ENCODE measurements at places on chromosomes 2 and 18.

DNA sequence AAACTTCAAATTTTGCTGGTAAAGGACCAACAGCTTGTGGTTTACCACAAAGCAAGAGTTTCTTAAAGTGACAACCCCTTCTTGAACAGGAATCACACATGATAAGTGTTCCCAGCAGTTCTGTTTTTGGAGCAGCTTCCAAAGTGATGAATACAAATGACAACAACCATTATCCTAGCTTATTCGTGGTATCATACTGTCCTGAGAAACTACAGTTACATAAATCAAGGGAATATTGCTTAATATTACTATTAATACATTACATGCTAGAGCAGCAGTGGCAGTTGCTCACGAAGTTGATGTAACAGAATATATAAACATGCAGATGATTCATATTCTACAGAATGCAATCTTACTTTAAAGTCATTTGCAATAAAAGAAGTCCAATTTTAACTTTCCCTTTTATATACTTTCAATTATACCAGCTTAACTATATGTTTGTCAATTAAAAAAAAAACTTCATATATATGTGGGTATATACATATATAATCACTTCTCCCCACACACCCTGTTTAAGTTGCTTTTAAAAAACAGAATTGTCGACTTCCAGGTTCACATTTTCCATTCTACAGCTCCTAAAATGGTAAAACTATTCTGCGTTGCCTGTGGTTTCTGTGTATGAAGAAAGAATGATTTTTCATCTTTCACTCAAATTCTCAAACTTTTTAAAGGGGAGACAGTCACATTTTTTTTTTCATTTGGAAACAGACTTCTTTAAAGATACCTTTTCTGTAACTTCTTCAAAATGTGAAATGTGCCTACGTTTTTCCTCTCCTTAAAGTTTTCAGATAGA lies 713.6 kb downstream of the TDRD15 start:
- no peak for DNase-seq

GRCh38 chr2:119758881-119759450 lies 756 bp upstream of the PTPN4 start:
- no peak for DNase-seq

DNA sequence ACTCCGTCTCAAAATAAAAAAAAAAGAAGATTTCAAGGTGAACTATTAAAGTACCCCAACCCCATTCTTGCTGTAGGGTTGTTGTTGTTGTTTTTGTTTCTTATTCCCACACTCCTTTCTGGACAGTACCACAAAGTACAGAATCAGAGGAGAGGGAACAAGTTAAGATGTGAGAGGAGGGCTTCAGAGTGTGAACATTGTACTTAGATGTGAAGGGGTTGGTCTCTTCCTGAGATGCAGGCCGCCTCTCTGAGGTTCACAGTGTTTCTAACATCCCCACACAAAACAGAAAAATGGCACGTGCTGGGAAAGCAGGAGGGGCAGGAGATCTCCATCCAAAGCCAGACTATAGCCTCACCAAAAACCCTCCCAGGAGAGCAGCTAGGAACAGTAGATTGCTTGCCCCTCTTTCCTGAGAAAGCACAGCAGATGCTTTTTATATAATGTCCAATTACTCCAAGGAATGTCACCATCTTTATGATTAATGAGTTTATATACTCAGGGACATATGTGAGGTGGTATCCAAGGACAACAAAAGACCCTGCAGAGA lies 22.6 kb downstream of the ADD2 start:
- DNase-seq: no peak

DNA sequence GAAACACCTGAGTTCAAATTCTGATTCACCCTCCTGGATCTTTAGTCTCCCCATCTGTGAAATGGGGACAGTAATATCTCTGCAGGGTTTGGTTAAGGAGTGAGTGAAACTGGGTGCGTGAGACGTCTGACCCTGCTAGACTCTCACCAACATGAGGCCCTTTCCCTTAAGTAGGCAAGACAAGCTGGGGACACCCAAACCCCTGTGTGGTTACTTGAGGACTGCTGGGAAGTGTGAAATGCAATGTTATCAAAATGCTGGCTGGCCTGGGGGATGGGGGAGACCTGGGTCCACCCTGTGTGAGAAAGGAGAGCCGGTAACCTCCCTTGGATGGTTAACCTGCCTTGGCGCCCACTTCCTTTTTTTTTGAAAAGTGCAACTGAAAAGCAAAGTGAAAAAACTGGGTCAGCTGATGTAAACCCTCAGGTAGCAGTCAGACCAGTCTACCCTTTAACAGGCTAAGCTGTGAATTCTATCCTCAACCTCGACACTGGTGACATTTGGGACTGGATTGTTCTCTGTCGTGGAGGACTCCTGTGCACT lies 82.3 kb downstream of the INPP5D start:
- peak; percentile 23 for DNase-seq

- no peak for DNase-seq
Measured at GRCh38 chr2:169478339-169478738, 955 bp upstream of the BBS5 start.

DNA sequence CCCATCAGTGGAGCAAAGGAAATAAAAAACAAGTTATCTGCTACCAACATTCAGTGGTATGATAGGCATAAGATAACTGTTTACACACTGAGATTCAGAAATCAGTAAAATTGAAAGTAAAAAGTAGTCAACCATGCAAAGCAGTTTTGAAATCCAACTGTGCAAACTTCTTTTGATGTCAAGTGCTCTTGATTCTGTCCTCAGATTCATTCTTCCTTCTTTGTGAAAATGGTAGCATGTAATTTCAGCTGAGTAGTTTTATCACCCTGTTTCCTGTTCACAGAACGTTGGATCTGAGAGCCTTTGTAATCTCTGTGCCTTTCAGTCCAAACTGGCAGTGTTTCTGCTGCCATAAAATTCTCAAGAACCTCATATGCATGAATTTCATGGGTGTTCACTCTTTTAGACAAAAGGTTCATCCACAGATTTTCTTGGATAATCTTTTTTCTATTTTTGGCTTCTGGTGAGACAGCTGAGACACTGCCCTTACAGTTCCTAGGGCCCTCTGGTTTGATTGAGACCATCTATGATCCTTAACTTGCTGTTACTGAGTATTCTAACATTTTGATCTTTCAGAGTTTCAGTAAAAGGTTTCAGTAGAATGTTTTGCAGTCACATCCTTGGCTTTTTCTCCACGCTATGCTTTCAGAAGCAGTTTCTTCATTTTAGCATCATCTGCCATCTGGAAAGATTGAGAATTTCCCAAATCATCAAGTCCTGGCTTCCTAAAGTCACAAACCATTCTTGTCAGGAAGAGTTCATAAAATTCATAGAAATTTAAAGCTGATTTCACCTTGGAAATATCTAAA lies 272.3 kb upstream of the EPHA4 start:
- DNase-seq: no peak
